ENCODE measurements at places on chromosomes 2 and 18.

DNA sequence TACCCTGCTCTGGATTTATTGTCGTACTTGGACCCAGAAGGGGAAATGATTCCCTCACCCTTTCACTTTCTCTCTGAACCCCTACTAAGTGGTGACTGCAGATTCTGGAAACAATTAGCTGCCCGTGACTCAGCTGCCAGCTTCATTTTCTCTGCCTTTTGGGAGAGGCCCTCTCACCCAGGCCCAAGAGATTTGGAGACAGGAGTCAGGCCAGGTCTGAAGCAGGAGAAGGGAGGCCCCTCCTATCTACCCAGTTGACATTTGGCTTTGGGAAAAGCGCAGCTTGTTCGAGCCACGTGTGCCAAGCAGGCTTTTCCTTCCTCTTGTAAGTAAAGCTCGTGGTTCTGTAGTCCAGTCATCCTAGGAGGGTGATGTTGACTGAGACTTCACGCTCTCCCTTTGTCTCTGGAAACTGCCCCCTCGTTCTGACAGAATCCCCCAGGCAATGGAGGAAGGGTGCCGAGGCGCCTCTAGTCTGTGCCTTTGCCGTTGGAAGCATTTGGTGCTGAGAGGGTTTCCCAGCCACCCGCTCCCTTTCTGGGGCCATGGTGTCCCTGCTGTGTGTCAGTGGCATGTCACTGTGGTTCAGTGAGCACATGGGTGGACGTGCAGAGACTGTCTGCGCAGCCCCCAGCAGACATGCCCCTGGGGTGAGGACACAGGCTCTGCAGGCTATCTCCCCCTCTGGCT lies 8.6 kb downstream of the OXER1 start:
- no peak for DNase-seq
- H3K36me3 ChIP-seq: no peaks in the 10 kb centered on the region
- no peaks in the 10 kb centered on the region for H3K27me3 ChIP-seq

- DNase-seq: no peak
- peaks cover 3% of the 10 kb centered on the region for H3K27me3 ChIP-seq
- no peaks in the 10 kb centered on the region for H3K4me1 ChIP-seq
- no peak overlapping the region for H3K4me3 ChIP-seq
Measured at GRCh38 chr18:68500556-68500955, 214.4 kb downstream of the TMX3 start.

- peaks cover 7% of the 10 kb centered on the region for H3K4me1 ChIP-seq
- H3K27ac ChIP-seq: no peak overlapping the region
- peak overlapping the region; percentile 71 for H3K4me3 ChIP-seq
- DNase-seq: no peak
- no peaks in the 10 kb centered on the region for H3K36me3 ChIP-seq
Measured at GRCh38 chr2:230865307-230865765, 594 bp downstream of the ITM2C start.

DNA sequence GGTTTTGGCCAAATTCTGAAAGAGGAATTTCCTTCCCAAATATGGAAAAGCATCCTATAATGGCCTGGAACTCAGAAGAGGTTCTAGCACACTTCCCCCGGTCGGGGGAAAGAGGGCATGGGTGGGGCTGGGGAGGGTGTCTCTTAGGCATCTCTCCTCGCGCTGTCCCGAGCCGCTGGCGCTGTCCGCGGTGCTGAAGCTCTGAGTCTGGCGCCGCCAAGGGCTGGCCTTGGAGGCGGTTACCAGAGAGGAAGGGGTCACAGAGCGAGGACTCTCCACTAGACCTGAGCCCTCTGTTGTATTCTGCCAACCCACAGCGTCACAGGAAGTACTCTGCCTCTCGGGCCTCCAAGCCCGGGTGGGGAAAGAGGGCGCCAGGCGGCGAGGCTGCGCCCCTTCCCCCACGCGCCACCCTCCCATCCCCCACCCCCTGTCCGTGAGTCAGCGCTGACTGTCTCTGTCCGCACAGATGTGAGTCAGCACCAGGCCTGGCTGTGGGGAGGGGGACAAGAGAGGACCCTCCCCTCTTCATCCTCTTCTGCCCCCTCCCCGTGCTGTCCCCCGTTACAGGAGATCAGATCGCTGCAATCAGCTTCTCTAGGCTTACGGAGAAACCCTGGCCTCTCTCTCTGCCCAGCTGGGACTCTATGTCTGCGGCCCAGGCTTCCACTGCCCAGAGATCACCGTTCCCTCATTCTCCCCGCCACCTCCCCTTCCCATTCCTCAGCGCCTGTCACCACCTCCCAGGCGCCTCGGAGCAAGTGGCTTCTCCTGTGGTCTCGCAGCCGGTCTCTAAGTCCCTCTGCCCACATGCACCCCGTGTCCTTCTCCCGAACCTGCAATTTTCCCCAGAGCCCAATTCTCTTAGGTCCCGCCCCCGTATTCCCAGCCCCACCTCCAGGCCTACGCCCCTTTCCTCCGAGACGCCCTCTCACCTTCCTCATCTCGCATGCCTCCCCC lies 779 bp downstream of the PTPRN start:
- peaks cover 2% of the 10 kb centered on the region for H3K4me1 ChIP-seq
- H3K27me3 ChIP-seq: peaks cover 26% of the 10 kb centered on the region
- no peak for DNase-seq
- H3K27ac ChIP-seq: no peak overlapping the region
- no peak overlapping the region for H3K4me3 ChIP-seq

GRCh38 chr18:74733598-74733997 lies 135.9 kb downstream of the ZNF407 start:
- no peak overlapping the region for H3K27ac ChIP-seq
- no peaks in the 10 kb centered on the region for H3K27me3 ChIP-seq
- peaks cover 4% of the 10 kb centered on the region for H3K4me1 ChIP-seq

GRCh38 chr2:104945866-104946265 lies 92.0 kb downstream of the POU3F3 start:
- H3K36me3 ChIP-seq: no peaks in the 10 kb centered on the region
- H3K27me3 ChIP-seq: no peaks in the 10 kb centered on the region
- no peak overlapping the region for H3K27ac ChIP-seq
- H3K4me1 ChIP-seq: no peaks in the 10 kb centered on the region

DNA sequence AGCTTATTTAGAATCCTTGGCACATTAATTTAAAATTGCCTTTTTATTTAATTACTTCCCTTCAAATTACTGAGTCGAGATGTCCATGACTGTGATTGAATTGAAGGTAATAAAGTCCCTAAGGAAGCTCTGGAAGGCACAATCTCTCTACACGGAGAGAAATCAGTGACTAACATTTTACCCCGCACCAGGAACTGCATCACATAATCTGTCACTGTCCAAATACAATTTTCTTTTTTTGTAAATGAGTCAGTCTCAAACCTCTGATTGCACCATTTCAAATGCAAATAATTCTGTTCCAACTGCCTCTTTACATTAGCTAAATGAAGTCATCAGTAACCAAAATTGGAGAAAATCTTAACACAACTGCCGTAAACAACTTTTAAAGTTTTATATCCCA lies 311.9 kb downstream of the CCDC178 start:
- H3K36me3 ChIP-seq: no peaks in the 10 kb centered on the region
- no peak overlapping the region for H3K27ac ChIP-seq

DNA sequence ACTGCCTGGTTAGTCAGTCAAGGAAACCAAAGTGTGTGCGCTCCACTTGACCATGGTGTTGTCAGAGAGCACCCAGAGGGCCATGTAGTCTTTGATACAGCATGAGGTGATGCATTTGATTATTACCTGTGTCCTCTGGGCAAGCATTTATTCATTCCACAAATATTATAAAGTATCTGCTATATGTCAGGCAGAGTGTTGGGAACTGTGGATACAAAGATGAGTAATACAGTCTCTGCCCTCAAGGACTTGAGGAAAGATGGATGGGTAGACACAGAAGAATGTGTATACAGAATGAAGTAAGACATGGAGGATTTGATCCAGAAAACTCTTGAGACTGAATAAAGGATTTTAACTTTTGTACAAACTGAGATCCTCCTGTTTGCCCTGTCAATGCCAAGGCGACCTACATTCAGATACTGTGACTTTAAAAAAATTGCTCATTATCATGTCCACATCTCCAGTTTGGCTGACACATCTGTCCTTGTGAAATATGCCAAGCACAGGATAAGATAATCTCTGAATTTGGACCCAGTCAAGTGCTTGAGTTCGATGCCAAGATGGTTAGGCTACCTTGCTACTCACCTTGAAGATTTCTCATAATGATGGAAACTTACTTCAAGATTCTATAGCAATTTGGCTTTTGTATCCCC lies 50.8 kb downstream of the ACYP2 start:
- H3K4me3 ChIP-seq: no peak overlapping the region
- H3K4me1 ChIP-seq: no peaks in the 10 kb centered on the region
- H3K27me3 ChIP-seq: no peaks in the 10 kb centered on the region
- peak; percentile 5 for DNase-seq
- no peaks in the 10 kb centered on the region for H3K36me3 ChIP-seq

DNA sequence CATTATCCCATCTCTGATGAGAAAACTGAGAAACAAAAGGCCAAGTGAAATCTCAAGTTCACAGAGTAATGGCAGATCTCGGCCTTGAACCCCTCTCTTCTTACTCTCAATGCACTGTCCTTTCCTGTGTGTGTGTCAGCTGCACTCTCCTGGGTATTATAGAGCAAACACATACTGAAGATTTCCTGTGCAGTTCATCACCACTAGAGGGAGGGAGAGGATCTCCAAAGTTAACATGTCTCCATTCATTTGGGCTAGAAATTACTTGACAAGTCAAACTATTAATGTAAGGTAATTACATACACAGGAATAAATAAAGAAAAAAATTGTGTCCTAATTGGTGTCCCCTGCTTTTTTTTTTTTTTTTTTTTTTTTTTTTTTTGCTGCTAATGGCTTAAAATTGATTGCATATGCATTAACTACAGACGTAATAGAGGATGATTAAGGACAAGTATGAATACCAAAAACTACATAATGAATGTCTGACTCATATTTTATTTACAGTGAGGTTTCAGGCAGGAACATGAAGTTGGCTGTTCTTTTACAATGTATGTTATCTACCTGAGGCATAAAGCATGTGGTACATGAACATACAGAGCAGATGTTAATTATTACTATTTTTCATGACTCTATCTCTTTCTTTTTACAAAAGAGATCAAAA lies 269.2 kb downstream of the NYAP2 start:
- DNase-seq: peak; percentile 49
- no peaks in the 10 kb centered on the region for H3K36me3 ChIP-seq
- H3K4me1 ChIP-seq: peaks cover 5% of the 10 kb centered on the region
- no peak overlapping the region for H3K4me3 ChIP-seq
- peak overlapping the region; percentile 66 for H3K27ac ChIP-seq

- no peaks in the 10 kb centered on the region for H3K36me3 ChIP-seq
- DNase-seq: no peak
- H3K27me3 ChIP-seq: no peaks in the 10 kb centered on the region
- no peak overlapping the region for H3K4me3 ChIP-seq
- H3K4me1 ChIP-seq: peaks cover 13% of the 10 kb centered on the region
Measured at GRCh38 chr2:100814043-100814442, 5.9 kb upstream of the NPAS2 start.

DNA sequence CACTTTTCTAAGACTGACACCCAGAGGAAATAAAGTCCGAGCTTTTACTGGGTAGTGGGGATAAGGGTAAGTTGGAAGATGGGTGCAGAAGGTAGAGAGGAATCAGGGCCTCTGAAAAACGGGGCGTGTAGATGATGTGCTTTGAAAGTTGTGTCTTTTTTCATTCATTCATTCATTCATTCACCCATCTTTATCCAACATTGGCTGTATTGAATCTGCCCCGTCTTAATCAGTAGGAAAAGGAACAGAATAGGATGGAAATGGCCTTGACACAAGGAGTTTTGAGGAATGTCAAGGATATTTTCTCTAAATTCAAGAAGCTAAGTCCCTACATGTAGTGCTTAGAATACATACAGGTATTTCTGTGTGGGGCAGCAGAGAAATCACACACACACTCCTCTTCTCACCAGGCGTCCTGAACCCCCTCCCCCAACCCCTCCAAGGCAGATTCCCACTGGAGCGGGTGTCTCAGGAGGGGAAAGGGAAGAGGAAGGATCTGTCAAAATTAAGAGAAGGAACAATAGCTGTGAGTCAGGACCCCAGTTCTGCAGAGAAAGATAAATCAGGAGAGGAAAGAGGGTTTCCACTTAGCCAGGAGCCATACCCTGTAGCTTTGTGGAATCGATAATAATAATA lies 13.9 kb downstream of the DYSF start:
- no peak overlapping the region for H3K27ac ChIP-seq
- H3K4me1 ChIP-seq: peaks cover 20% of the 10 kb centered on the region
- peaks cover 1% of the 10 kb centered on the region for H3K36me3 ChIP-seq
- no peak for DNase-seq
- peak overlapping the region; percentile 87 for H3K4me3 ChIP-seq

- H3K4me1 ChIP-seq: peaks cover 18% of the 10 kb centered on the region
- H3K27me3 ChIP-seq: no peaks in the 10 kb centered on the region
- no peak overlapping the region for H3K4me3 ChIP-seq
- no peak for DNase-seq
- H3K27ac ChIP-seq: peak overlapping the region; percentile 50
Measured at GRCh38 chr2:164910101-164910899, 45.0 kb downstream of the SLC38A11 start.

GRCh38 chr18:24022161-24022560 lies 7.6 kb downstream of the TTC39C start:
- no peaks in the 10 kb centered on the region for H3K36me3 ChIP-seq
- no peaks in the 10 kb centered on the region for H3K27me3 ChIP-seq
- no peak overlapping the region for H3K4me3 ChIP-seq
- no peak overlapping the region for H3K27ac ChIP-seq
- DNase-seq: no peak

GRCh38 chr2:39497082-39497801 lies 60.2 kb upstream of the MAP4K3 start:
- no peaks in the 10 kb centered on the region for H3K36me3 ChIP-seq
- DNase-seq: no peak
- H3K4me1 ChIP-seq: peaks cover 6% of the 10 kb centered on the region
- H3K27me3 ChIP-seq: no peaks in the 10 kb centered on the region
- no peak overlapping the region for H3K27ac ChIP-seq

GRCh38 chr2:240595381-240596079 lies 9.0 kb downstream of the CAPN10 start:
- DNase-seq: no peak
- H3K4me3 ChIP-seq: no peak overlapping the region
- no peaks in the 10 kb centered on the region for H3K4me1 ChIP-seq
- peaks cover 19% of the 10 kb centered on the region for H3K36me3 ChIP-seq
- no peaks in the 10 kb centered on the region for H3K27me3 ChIP-seq

Data from keratinocyte (primary cell).